ENCODE measurements at places on chromosomes 3 and 15.

DNA sequence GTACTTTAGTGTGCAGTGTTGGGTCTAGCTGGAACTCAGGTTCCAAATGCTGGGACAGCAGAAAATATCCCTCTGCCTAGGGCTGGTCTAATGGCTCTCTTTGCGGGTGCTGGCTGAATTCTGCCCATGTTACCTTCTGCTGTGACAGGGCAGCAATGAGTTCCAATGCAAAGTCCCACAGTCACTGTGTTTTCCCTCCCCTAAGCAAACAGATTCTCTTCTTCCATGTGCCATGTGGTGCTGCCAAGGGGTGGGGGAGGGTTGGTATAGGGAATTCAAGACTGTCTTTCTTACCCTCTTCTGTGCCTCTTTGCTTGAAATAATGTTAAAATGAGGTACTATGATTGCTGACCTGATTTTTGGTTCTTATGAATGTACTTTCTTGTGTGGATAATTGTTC, 229.6 kb downstream of the GBE1 start:
- DNase-seq = no peak

DNA sequence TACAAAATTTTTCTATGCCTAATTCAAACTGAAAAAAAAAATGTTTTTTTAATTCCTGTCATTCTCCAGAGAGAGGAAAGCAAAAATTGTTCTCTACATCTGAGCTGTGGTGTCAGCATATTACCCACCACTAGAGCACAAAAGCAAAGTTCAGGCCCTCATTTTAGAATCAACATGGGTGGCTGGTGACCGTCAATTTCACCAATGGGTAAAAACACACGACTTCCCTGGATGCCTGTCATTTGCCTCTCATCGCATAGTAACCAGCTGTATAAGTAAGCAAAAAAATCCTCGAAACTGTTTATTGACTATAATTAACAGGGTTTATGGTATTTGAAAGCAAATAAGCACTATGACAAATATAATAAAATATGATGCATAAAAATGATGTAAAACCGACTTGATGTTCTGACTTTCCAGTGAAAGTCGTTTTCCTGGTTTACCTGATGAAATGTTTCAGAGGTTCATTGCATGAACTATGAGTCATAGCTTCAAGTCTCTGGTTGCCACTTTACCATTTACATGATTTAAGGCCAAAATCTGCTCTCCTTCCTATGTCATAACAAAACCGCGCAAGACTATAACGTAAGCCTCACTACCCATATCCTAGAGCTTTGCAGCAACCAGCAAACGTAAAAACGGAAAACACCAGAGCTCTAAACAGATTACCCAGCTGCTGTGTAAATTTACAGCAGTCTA, 60.5 kb downstream of the THBS1 start:
- DNase-seq = no peak

DNA sequence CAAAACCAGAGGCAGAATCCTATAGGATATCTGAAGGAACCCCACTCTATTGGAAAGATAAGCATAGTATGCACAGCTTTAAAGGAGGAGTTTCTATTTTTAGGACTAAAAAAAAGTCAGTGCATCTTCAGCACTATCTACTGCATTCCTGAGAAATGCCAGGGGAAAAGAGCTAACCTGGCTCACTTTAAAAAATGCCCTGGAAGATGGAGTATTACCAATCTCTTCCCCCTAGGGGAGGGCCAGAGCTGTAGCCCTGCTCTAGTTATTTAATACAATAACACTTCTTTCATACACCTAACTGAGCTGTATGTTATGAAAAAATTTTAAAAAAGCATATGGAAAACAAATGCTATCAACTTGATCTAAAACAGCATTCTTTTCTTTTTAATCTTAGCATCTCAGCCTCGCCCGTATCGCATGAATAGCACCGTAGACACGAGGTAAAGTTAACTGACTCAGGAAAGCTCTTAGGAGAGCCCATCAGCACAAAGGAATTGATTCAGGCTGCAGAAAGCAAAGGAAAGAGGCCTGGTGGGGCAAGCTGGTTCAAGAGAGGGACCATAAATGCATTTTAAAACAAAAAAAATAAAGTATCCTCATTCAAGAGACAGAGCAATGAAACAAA, 50.2 kb downstream of the TGM4 start:
- no peak for DNase-seq

GRCh38 chr15:47292638-47293190, 424.6 kb upstream of the SEMA6D start:
- DNase-seq = no peak

GRCh38 chr3:41960826-41961750, 815 bp downstream of the ULK4 start:
- peak; percentile 63 for DNase-seq

DNA sequence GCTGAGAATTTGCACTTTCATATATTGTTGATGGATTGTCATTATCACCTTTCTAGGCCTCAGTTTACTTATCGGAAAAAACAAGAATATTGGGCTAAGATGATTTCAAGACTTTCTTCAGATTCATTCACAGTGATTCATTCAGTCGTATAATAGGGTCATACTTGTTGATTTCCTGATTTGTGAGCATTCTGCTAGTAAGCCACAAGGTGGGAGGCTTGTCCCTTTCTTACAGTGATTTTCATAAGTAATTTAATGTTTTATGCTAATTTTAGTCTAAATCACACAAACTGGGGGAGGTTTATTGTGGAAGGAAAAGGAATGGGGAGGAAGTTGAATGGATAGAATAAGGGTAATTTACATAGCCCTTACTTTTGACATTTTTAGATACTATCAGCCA, 126.8 kb upstream of the GOLGA6L4 start:
- no peak for DNase-seq

DNA sequence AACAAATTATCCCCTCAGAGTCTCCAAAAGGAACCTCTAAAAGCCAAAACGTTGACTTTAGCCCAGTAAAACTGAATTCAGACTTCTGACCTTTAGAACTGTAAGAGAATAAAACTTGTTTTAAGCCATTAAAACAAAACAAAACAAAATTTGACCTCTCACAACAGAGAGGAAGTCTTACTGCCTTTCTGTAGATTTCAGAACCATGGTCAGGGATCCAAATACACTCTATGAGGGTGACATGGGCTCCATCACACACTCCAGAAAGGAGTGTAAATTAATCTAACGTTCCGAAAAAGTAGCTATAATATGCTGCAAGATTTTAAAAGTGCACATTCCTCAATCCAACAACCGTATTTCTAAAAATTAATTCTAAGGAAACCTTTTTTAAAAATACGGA, 19.2 kb upstream of the RPL14 start:
- DNase-seq = no peak

DNA sequence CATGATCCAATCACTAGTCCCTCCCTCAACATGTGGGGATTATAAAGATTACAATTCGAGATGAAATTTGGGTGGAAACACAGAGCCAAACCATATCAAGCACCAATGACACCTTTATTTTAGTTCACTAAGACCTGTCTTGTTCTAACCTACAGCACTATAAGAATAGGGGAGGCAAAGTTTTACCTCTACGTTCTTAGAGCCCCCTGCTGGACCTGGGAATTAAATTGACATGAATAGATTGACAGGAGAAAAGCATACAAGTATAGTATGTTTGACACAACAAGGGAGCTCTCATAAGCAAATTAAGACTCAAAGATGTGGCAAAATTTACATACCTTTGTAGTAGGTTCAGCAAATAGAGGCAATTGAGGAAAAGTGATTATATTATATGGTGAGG, 974.4 kb upstream of the ALCAM start:
- DNase-seq = no peak

- DNase-seq = no peak
Measured at GRCh38 chr15:83092309-83092976, 15.0 kb upstream of the TM6SF1 start.
